CD4-positive, alpha-beta T cell treated with Interleukin-17A for 4 hours (primary cell): ENCODE measurements at places on chromosomes 16 and 17.

DNA sequence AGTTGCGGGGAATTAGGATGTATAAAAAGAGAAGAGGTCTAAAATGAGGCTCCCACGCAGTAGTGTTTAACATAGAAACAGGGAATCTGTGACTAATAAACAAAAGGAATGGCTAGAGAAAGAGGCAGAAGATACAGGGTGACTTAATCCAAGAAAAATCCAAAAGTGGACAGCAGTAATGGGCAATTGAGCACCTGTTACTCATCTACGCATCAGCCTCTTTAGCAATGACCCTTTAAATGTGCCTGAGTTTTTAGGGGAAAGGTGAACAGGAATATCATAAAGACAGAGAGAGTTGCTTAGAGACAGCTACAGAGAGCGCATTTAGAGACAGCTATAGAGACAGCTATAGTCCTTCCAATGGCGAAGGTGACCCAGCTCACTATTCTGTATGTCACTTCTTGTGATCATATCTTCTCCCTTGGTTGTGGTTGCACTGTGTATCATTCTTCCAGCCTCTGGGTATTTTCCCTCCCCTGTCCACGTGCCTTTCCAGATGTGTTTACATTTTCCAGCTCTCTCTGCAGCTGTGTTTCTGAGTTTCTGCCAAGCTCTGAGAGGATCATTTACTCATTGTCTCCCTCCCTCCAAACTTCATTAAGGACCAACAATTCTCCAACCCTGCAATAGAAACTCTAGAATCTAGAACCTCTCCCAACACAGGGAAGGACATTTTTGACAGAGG, 61.5 kb downstream of the MYOCD start:
- no peak for DNase-seq

GRCh38 chr17:63772801-63773271, 561 bp downstream of the CCDC47 start:
- no peak for DNase-seq

DNA sequence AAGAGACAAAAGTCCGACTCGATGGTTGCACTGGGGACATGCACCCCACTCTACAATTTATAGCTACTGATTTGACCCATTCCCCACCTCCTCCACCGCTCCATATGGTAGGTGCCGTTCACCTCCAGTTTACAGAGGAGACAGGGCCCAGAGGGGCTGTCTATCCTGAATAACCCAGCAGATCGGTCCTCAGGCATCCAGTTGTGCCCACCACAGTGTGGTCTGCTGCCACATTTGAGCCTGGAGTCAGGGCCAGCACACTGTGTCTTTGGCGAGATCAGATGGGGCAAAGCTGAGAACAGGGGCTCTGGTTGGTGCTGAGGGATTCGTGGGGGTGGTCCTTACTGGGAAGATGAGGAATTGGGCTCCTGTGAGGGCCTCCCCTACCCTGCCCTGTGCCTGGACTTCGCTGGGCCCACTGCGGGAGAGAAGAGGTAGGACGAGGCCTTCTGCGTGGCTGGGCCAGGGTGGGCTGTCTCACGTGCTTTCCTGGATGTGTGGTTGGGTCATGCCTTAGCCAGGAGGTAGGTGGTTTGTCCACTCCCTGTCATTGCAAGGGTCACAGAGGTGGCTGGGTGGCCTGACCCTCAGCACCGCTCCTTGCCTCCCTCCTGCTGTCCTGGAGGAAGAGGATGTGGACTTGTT, 2.8 kb downstream of the ADCY7 start:
- peak; percentile 5 for DNase-seq

GRCh38 chr16:29978081-29978480, 4.4 kb downstream of the TAOK2 start:
- DNase-seq, result no peak

DNA sequence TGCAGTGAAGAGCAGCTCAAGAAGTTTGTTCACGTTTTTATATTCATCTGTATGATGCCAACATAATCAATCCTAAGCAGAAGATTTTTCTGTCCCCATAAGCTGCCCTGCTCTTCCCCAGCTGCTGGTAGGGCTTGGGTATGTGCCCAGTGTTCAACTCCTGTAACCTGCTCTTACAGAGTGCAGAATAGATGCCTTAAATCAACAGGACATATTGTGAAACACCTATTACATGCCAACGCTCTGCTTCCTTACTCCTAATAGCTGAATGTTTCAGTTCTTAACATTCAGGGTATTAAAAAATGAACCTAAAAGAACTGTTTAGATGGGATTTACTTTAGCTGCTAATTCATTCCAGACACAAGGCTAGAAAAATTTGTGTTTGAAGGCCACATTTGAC, 190.9 kb downstream of the HS3ST3A1 start:
- DNase-seq, result no peak

GRCh38 chr16:17369421-17370222, 101.1 kb downstream of the XYLT1 start:
- DNase-seq, result peak; percentile 83

DNA sequence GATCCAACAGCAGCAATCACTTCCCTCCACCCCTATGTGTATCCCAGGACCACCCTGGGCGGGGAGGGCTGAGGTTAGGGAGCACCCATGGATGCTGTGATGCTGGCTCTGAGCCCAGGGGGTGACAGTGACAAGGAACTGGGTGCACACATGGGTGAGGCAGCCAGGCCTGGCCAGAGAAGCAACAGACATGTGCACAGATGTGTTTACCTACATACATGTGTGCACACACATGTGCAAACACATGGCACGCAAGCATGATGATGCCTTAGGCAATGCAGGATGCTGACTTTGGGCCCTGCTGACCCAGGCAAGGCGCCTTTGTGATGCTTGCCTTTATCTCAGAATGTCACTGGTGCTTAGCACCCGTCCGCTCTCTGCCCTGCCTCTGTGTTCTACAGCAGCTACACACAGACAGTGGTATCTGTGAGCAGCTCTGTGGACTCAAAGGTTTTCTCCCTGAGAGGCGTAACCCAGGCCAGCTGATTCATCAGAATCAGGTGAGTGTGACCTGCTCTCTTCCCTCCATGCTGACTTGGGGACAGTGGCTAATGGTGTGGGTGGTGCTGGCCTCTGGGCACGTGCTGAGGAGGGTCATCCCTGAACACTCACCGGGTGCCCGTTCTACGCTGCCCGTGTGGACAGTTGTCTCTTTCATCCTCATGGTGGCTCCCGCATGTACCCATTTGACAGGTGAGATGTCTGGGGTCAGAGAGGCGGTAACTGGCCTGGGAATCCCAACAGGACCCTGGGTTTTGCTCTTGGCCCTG, 38.5 kb upstream of the KSR1 start:
- no peak for DNase-seq

DNA sequence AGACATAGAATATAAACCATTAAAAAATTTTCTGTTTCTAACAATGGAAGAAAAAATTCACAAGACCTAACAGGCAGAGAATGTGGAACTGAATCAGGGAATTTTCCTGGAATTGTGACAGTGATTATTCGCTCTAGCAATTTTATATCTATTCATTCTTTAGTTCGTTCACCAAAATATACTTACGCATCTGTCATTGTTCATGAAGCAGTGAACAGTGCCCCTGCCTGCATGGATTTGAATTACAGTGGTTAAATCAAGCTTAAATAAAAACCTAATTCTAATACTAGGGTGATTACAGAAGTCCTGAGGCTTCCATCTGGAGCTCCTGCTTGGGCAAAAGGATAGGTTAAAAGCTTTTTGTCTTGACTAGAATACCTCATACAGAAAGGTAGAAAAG, 48.6 kb downstream of the ABCA8 start:
- DNase-seq, result no peak

- DNase-seq, result peak; percentile 60
Measured at GRCh38 chr17:8126491-8127066, 2.7 kb upstream of the HES7 start.

DNA sequence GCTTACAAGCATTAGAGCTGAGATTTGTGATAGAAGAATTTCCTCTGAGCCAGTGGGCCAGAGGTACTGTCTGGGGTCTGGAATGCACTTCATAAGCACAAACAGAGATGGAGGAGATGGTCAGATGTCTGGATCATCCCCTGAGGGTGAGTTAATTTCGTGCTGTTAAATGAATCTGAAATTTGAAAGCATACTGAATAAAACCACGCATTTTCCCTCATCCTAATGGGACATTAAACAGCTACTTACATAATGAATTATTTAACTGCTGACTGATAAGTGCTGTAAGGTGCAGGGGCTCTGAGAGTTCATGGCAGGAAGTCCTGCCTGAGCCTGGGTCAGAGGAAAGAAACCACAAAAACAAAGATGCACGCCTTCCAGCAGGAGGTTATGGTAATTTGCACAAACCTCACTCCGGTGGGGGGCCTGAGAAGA, 136.3 kb upstream of the XYLT1 start:
- no peak for DNase-seq

- DNase-seq, result no peak
Measured at GRCh38 chr17:62676952-62677596, 49.6 kb downstream of the MRC2 start.

DNA sequence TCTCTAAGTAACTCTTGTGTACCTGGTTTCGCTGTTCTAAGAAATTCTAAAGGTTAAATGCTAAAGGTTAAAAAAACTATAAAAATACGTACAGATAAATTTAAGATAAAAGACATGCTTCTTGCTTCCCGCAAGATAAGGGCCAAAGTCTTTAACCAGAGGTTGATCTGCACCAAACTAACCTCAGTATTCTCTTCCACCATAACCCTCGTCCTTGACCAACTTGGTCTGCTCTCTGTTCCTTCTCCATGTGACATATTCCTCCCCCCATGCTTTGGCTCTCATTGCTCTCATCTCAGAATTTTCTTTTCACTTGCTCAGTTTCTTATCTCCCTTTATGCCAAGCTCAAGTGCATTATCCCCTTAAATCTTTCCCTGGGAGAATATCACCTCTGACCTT, 330.5 kb upstream of the ZFHX3 start:
- no peak for DNase-seq

- DNase-seq, result no peak
Measured at GRCh38 chr17:53662608-53663007, 160.1 kb upstream of the KIF2B start.

DNA sequence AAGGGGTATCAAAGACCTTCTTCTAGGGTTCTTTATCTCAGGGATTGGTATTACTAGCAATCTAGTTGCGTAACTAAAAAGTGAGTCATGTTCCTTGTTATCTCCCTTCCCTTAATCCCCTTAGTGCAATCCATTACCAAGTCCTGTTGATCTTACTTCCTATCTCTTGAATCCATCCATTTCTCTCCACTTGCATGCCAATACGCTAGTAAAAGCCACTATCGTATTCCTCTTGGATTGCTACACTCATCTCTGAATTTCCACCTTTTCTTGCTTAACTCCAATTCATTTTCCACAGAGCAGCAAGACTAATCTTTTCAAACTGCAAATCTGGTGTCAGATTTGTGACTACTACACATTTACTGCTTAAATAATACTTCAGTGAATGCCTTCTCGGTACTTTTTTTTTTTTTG, 1.8 kb upstream of the ADAT1 start:
- no peak for DNase-seq

DNA sequence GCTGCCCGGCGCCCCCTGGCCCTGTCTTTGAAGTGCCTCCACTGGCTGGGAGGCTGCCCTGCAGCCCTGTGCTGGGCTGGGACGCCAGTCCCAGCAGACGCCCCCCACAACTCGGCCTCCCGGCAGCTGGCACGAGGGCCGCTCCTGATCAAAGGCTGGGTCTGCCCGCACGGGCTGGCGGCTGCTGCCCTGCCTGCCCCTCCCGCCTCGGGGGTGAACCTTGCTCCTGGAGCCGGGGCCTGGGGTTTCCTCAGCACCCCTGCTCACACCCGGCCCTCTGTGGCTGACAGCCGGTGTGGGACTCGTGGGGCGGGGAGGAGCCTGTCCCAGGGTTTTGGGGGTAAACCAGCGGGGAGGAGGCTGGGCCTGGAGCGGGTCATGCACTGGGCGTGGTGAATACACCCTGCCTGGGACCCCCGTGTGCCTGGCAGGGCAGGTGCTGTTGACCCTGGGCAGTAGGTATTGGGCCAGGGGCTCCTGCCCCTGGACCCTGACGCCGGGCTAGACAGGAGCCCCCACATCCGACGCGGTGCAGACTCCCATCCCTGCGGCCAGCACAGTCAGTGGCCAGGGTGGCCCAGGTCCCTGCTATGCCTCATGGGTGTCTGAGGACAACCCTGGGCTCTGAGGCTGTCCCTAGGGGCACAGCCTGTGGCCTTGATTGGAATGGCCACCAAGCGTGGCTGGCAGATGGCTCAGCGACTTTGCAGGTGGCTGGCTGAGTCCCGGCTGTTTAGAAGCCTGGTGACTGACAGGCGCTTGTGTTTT, 21.7 kb downstream of the CENPX start:
- DNase-seq, result no peak

GRCh38 chr16:19829844-19830692, 54.6 kb downstream of the GPRC5B start:
- no peak for DNase-seq

DNA sequence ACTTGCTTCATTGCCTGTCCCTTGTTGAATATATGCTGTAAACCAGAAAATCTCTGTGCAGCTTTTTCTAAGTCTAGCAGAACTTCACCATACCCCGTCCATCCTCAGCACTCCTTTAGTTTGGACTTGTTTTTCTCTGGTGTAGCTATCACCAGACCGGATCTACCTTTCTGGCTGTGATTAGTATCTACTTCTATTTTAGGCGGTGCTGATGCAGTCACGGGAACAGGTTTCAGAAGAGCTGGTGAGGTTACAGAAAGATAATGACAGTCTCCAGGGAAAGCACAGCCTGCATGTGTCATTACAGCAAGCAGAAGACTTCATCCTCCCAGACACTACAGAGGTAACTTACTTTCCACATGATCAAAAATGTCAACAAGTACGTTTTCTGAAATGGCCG, 46.4 kb downstream of the NUP88 start:
- no peak for DNase-seq

DNA sequence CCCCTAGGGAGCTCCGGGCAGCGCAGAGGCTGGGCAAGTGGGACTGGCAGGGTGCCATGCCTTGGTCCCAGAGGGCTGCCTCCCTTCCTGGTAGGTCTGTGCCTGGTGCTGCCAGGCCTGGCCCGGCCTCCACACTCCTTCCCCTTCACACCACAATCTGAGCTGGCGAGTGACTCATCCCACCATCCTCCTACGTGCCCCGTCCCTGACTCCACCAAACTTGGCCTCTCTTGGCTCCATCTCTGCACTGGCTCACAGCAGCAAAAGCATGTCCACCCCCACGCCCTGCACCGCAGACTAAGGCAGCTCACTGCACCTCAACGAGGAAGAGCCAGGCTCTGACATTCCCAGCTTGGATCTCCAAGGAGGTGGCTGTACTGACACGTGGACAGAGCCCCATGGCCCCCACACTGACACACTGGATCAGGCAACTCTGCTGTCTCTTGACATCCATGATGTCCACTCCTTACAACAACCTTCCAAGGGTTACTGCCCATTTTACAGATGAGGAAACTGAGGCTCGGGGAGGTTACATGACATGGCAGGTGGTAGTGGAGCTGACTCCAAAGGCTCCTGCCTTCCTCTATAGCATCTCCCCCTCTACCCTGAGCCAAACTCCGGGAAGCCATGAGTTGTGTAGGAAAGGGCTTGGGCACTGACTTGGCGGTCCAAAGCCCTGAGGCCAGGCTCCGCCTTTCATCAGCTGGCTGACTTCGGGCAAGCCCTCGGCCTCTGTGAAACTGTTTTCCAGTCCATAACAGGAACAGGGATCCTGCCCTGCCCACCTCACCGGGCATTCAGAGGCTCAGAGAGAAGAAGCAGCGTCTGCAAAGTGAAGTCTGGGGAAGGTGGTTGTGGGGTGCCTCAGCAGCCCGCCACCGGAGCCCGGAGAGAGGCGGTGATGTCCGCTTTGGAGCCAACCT, 20.1 kb upstream of the KRT19 start:
- peak; percentile 58 for DNase-seq

GRCh38 chr17:48554412-48555257, 9.7 kb upstream of the HOXB2 start:
- DNase-seq, result no peak
